ENCODE measurements at places on chromosomes 6 and 20.
A peak's percentile ranks its signal among the peaks of the same experiment; 100 is the strongest.

- no peak for DNase-seq
These were observed 138.5 kb downstream of the MRPL14 start for GRCh38 chr6:43988801-43989200.

DNA sequence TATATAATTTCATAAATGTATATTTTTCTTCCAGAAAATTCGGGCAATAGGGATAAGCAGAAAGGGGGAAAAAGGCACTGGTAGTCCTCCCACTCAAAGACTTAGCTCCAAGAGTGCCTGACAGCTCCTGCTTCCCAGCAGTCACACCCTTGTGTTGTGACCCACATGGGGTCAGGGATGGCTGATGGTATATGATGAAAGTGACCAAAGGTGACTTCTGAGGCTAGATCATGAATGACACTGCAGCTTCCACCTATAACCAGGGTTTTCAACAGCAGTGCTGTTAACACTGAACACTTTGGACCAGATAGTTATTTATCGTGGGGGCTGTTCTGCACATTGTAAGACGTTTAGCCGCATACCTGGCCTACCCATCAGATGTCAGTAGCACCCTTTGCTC is 22.3 kb downstream of the FAM50B start:
- DNase-seq, result no peak

GRCh38 chr20:62362590-62362940 is 4.5 kb downstream of the LAMA5 start:
- no peak for DNase-seq

GRCh38 chr6:24910331-24910960 is 25.3 kb downstream of the RIPOR2 start:
- no peak for DNase-seq

DNA sequence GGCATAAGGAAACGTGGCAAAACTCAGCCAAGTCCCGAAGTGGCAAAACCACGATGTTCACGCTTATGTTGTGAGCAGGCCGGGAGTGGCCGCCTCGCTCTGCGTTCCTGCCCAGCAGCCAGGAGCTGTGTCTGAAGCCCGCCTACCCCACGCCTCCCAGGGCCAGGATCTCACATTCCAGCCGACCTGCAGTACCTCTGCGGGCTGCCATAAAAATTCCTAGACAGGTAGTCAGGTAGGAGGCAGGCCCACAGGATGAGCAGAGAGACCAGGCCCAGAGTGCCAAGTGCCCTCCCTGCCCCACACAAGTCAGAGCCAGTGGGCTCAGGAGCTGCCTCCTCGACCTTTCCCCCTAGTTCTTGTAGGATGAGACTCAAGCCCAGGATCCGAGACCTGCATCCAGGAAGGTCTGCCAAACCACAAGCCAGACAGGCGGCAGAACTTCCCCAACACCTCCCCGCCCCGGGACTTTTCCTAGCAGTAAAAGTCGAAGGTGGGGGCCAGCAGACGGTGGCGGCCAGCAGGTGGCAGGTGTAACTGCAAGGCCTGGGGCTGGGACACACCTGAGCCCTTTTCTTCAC is 16.7 kb downstream of the PMEPA1 start:
- DNase-seq, result no peak

- DNase-seq, result no peak
These were observed 205.3 kb upstream of the TSHZ2 start for GRCh38 chr20:52766645-52767435.

- DNase-seq, result no peak
These were observed 70.8 kb upstream of the GATA5 start for GRCh38 chr20:62546606-62547005.

DNA sequence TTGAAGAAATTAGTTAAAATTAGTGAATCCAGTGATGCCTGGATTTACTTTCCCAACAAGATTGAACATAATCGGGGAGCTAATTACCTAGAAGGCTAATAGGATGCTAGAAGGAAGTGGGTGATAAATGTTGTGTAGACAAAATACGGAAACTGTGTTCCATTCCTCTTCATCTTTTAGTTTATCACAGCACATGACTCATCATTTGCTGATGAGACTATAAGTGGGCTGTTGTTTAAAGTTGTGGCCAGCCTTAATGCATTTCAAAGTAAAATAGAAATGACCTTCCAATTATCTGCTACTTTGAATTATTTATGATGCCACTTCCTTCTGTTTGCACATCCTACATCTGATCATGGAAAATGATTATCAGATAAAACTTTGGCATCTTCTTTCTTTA is 43.4 kb downstream of the OGFRL1 start:
- no peak for DNase-seq

DNA sequence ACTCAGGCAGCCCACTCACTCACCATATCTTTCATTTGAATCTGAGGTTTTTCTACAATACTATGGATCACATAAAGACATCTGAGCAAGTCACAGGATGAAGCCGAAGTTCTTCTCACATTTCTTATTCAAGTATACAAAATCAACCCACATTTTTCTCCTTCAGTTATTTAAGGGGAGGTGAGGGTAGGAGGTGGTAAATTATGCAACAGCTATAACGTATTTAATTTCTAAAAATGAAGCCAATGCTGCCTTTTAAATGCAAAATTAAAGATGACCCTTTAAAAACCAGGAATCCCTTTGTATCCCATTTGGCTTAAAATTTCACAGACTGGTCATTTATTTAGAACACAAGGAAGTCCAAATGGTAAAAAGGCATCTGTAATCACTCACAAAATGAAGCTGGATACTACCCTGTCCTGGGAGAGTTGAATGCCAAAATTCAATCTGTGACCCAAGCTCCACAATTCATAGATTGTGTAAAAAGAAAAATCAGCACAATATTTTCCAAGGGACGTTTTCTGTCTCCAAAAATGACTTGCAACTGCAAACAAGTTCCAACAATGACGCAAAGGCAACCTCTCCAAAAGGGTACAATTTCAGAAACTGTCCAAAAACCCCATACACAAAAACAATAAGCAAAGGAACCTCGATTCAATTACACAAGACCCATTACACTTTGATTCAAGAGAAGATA is 48.8 kb downstream of the EPB41L2 start:
- no peak for DNase-seq

DNA sequence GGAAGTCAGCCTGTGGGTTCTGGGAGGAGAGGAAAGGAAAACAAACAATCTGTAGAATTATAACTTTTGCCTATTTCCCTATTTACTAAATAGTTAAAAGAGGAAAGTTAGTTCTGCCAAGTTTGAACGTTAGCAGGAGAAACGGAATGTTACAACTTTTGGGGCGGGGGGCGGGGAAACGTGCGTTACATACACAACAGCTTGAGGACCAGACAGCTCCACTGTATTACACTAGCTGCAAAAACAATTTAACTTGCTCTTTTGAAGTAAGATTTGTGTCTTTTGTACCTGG is 498 bp upstream of the PRDM1 start:
- no peak for DNase-seq

DNA sequence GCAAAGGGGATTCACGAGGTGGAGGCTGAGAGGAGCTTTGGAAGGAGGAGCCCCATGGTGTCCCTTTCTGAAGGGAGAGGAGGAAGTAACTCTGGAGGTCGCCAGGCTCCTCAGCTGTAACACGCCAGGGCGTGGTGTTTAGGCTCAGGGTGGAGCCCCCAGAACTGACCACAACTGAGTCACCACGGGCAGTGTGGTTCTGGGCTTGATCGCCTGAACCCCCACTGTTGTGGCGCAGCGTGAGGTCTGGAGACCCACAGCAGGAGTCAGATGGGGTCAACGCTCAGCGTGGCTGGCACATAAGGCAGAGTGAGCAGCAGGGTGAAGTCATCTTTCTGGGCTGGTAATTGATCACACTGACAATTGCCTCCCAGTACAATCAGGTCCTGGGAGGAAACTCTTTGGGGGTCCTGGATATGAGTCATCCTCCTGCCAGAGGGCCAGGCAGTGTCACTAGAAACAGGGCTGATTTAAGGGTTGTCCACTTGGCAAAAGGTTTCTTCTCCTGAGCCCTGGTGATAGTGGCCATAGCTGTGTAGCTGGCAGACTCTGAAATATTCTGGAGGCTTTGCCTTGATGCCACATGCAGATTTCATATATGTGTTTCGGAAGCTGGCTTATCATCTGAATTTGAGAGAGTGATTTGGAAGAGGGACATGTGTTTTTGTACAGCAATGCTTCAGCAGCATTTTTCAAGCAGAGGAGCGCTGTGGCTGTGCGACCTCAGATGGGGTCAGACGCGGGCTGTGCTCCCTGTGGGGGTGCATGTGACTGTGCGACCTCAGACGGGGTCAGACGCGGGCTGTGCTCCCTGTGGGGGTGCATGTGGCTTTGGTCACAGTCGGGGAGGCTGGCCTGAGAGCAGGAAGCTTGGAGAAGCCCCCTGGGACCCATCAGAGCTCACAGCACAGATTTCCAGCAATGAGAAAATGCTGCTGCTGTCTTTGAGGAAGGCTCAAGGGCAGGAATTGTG is 50.0 kb downstream of the SYNJ2 start:
- peak; percentile 45 for DNase-seq

- no peak for DNase-seq
These were observed 201.6 kb upstream of the JARID2 start for GRCh38 chr6:15044146-15044882.

- no peak for DNase-seq
These were observed 67.8 kb downstream of the CDH26 start for GRCh38 chr20:60026010-60026409.

GRCh38 chr20:38870733-38871559 is 55.3 kb upstream of the FAM83D start:
- DNase-seq, result no peak

GRCh38 chr6:117976030-117976651 is 69.1 kb downstream of the SLC35F1 start:
- DNase-seq, result no peak

- no peak for DNase-seq
These were observed 96.9 kb upstream of the FOXQ1 start for GRCh38 chr6:1215023-1215422.

DNA sequence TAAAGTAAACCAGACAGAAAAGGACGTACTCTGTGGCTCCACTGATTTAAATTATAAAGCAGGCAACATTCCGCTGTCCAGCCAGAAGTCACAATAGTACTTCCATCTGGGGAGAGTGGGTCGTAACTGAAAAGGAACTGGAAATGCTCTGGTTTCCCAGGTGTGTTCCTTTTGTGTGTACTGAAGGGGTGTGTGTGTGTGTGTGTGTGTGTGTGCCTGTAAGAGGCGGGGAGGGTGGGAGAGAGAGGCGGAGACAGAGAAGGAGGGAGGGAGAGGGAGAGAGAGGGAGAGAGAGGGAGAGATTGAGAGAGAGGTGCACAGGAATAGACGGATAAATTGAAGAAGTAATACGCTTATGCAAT is 178.4 kb upstream of the ZNF184 start:
- DNase-seq, result no peak

DNA sequence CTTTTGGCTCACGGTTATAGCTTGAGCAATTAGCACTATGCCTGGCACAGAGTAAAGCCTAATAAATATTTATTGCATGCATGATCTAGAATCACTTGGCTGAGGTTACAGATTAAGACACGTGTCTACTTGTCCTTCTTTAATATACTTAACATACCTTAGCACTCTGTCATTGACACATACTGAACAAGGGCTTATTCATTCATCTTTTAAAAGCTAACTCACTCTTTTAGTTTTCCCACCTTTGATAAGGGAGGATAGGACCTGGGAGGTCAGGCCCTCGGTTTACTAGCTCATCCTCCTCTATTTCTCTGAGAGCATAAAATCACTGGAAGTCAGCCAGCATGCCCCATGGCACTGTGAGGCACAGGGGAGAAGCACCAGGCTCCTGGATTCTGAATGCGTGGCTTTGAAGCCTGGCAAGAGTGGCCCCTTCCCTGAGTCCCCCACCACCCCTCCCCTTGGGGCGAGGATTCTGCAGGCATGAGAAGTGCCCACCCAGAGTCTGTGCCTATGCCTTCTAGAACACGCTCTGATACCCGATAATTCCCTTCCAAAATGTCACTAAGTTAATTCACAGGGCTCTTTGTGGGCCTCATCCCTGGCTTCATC is 11.2 kb downstream of the ZCCHC3 start:
- DNase-seq, result no peak

DNA sequence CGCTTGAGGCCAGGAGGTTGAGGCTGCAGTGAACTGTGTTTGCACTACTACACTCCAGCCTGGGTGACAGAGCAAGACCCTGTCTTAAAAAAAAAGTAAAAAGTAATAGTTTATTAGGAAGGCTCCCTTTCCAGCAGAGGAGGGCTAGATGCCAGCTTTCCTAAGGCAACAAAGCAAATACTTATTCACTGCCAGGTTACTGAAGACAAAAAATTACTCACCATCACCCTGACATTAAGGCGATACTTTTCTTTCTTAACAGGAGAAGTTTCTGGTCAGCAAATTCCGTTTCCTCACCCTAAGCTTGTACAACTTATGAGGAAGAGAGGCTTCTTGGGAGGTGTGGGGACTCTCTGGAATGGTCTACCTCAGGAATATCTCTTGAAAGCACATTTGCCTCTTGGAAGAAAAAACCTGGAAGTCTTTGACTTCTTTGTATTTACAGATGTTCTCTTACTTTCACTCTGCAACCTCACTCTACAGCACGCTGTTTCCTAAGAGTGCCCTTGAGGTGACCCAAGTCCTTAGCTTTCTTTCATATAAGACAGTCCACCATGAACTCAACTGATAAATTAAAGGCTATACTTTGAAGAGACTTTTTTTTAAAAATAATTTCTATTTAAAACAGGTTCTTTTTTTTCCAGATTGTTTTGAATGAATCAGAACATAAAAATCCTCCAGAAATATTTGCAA is 52.9 kb upstream of the TRAF3IP2 start:
- DNase-seq, result no peak

DNA sequence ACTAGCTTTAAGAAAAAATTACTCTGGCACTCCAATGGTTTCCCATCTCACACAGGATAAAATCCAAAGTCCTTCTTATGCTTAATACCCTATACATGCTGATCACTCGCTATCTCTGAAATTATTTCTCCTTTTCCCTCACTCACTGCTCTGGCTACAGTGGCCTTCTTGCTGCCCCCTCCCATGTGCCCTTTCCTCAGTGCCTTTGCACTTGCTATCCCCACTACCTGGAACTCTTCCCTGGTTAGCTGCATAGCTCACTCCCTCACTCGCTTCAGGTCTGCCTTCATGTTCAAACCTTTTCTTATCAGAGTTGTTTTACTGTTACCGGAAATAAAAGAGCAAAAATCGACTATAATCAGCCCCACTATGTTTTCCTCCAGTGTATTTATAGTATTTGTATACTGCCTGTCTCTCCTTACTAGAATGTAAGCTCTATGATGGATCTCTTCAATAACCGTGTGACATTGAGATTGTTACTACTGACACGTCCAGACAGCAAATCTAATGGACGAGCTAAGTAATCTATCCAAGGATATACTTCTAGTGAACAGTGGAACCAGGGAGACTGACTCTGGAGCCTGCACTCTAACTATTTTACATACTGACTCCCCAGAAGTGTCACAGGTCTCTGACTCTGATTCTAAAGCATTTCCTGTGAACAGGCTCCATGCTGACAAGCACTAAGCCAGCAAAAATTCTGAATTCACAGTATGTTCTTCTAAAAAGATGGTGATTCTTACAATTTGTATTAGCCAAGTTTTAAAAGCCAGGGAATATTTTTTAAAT is 25.1 kb downstream of the FKBP5 start:
- no peak for DNase-seq

- no peak for DNase-seq
These were observed 27.8 kb downstream of the CLIC5 start for GRCh38 chr6:45987856-45988255.

- no peak for DNase-seq
These were observed 33.0 kb downstream of the LMBRD1 start for GRCh38 chr6:69763763-69764162.
